ENCODE measurements at places on chromosomes 11 and 22.

DNA sequence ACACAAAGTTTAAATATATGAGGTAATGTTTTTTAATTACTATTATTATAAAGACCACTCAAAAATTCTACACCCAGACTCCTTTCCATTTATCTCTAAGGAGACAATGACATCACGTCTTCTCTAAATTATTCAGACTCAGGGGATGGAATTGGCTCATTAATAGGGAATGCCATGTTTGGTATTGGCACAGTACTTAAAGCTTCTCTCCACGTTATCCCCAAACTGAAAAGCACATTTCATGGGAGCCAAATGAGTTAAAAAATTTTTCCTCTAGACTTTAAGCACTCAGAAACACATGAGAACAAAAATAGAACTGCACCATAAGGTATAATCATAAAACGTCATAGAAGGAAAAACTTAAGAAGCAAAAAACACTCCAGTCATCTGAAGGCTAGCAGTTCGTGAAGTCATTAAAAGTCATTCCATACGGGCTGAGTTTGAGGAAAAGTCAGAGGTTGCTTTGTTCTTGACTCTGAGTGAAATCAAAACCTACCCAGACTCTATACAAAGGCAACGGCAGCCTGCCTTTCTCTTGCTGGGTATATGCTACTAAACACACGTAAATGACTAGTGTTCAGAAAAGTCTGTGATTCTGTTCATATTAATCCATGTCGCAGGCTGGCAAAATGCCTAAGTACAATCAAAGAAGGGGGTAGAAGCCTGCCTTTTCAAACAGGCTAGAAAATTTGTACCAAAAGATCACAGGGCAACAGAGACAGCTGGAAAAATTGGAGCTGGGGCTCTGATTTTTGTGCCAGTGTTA is 8.7 kb upstream of the MPPED2 start:
- peaks cover 3% of the 10 kb centered on the region for H3K4me1 ChIP-seq
- no peaks in the 10 kb centered on the region for H3K27me3 ChIP-seq
- DNase-seq, result peak; percentile 23

- no peaks in the 10 kb centered on the region for H3K4me1 ChIP-seq
- H3K27ac ChIP-seq, result no peak overlapping the region
- DNase-seq, result no peak
- no peaks in the 10 kb centered on the region for H3K27me3 ChIP-seq
- H3K36me3 ChIP-seq, result no peaks in the 10 kb centered on the region
Observed at GRCh38 chr11:114571712-114572111, 12.0 kb upstream of the NXPE1 start.

DNA sequence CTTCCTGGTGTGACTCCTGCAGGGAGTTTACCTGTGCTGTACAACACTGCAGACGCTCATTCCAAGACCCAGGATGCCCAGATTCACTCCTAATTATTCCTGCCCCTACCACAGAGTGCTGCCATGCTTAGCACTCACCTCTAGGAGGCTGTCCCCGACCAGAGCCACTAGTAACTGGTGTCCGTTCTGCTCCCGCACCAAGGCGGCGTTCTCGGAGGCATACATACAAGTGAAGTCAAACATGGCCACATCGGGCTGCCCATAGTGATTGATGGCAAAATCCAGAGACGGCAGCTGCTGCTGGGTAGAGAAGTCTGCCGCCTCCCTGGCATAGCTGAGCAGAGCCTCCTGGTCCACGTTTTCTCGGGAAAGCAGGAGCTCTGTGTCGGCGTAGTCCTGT is 122.3 kb upstream of the BID start:
- no peaks in the 10 kb centered on the region for H3K27me3 ChIP-seq
- H3K27ac ChIP-seq, result no peak overlapping the region
- no peak overlapping the region for H3K4me3 ChIP-seq
- H3K4me1 ChIP-seq, result peaks cover 13% of the 10 kb centered on the region
- peaks cover 8% of the 10 kb centered on the region for H3K36me3 ChIP-seq
- no peak for DNase-seq

DNA sequence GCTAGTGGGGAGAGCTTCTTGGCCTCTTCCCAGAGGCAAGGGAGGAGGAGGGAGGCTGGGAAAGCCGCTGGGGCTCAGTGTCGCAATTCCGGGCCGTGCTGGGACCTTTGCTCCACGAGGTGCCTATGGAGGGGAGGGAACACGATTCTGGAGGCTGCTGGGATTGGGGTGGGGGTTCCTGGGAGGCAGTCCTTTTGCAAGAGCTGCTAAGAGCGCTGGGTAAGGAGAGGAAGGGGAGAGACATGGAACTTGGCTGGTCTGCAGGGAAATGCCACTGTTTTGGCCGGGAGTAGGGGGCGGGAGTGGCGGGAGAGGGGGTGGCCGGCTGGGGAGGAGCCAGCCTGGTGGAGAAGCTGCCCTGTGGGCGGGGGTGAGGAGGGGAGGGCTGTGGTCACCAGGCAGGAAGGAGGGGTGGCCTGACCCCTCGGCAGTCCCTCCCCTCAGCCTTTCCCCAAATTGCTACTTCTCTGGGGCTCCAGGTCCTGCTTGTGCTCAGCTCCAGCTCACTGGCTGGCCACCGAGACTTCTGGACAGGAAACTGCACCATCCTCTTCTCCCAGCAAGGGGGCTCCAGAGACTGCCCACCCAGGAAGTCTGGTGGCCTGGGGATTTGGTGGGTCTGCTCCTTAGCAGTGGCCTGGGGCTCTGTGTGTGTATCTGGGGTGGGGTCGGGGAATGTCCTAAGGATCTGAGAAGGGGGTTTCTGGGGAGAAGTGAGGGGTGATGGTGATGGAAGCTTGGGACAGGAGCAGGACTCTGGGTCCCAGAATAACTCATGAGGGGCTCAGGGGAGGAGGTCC is at the start of gene NR1H3:
TSS of gene NR1H3 (plus strand) at position 480 of the 800 bp plus-strand sequence. CDS start 1,221 bp downstream, outside the sequence.
- peak within 1 kb of the TSS; percentile 76 for H3K27ac ChIP-seq
- H3K4me3 ChIP-seq, result peak within 1 kb of the TSS; percentile 26
- no peaks in the 10 kb centered on the region for H3K36me3 ChIP-seq
- H3K27me3 ChIP-seq, result no peaks in the 10 kb centered on the region
- H3K4me1 ChIP-seq, result peaks cover 24% of the 10 kb centered on the region

GRCh38 chr11:134714021-134714656 is 302.1 kb upstream of the B3GAT1 start:
- H3K27ac ChIP-seq, result no peak overlapping the region
- no peaks in the 10 kb centered on the region for H3K4me1 ChIP-seq
- no peaks in the 10 kb centered on the region for H3K27me3 ChIP-seq

DNA sequence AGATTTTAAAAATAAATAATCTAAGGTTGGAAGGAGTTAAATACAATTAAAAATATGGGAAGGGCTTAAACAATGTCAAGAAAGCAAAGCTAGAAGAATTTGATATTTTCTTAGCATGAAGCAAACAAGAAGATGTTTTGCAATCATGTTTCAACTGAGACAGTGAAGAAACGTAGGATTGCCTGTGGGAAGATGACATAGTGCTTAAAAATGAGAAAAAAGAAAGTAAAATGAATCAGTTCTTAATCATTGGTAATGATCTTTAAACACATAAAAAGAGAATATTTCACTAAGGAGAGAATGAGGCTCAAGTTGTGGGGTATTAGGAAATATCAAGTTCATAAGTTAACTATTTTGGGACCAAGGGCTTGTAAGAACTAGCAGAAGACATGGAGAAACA is 855.0 kb downstream of the METTL15 start:
- no peak overlapping the region for H3K27ac ChIP-seq
- no peaks in the 10 kb centered on the region for H3K4me1 ChIP-seq
- H3K4me3 ChIP-seq, result no peak overlapping the region
- H3K27me3 ChIP-seq, result no peaks in the 10 kb centered on the region
- no peaks in the 10 kb centered on the region for H3K36me3 ChIP-seq
- no peak for DNase-seq

GRCh38 chr11:57638005-57638781 is 11.5 kb downstream of the YPEL4 start:
- DNase-seq, result peak; percentile 98
- no peaks in the 10 kb centered on the region for H3K27me3 ChIP-seq
- H3K4me1 ChIP-seq, result peaks cover 9% of the 10 kb centered on the region
- H3K4me3 ChIP-seq, result peak overlapping the region; percentile 66
